Activated CD4-positive, alpha-beta T cell treated with anti-CD3 and anti-CD28 coated beads, Interleukin-2, amount 10 ng/mL, durations not matched to agents 7 days and 5 days (primary cell): ENCODE measurements at places on chromosomes 4 and X.

- no peak for DNase-seq
Measured at GRCh38 chr4:113502476-113502875, 259.1 kb downstream of the CAMK2D start.

GRCh38 chrX:129706400-129707072 lies 32.2 kb upstream of the XPNPEP2 start:
- no peak for DNase-seq

DNA sequence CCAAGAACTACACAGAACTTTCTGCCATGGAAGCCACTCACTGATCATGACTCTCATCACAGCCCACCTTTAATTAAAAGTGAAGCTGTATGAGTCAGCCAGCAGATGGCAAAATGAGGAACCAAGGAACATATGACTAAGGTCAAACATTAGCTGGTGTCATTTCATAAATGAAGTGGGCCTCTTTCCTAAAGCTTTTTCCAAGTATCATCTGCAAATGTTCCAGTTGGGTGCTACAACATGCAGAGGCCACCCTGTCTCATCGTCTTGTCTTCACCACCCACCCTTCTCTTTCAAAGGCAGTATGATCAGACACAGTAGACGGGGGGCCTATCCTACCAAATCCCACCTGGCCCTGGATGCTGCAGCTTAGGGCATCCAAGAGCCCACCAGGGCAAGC lies 9.2 kb upstream of the EOLA1 start:
- DNase-seq, result no peak

DNA sequence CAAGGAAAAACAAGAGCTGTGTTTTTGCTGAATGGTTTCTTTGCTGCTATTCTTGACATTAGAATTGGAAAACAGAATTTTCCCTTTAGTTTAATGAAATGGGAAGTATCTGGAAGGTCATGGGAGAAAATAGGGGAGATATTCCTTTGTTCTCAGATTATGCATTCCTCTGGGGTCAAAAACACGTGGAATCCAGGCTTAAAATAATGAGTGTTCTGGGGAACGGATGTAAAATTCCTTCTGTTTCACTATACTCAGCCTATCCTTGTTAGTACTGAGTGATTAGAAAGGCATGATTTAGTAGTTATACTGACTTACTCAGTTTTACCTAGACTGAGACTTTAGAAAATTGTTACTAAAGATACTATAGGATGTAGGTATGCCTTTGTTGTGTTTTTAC lies 107.3 kb downstream of the ARHGAP10 start:
- no peak for DNase-seq

- no peak for DNase-seq
Measured at GRCh38 chr4:99352602-99353537, at the start of gene ADH1C. ADH1C (minus strand) TSS chr4:99352746; CDS start chr4:99352675, 71 bp downstream.

GRCh38 chr4:71270901-71271300 lies 67.9 kb upstream of the SLC4A4 start:
- peak; percentile 10 for DNase-seq

DNA sequence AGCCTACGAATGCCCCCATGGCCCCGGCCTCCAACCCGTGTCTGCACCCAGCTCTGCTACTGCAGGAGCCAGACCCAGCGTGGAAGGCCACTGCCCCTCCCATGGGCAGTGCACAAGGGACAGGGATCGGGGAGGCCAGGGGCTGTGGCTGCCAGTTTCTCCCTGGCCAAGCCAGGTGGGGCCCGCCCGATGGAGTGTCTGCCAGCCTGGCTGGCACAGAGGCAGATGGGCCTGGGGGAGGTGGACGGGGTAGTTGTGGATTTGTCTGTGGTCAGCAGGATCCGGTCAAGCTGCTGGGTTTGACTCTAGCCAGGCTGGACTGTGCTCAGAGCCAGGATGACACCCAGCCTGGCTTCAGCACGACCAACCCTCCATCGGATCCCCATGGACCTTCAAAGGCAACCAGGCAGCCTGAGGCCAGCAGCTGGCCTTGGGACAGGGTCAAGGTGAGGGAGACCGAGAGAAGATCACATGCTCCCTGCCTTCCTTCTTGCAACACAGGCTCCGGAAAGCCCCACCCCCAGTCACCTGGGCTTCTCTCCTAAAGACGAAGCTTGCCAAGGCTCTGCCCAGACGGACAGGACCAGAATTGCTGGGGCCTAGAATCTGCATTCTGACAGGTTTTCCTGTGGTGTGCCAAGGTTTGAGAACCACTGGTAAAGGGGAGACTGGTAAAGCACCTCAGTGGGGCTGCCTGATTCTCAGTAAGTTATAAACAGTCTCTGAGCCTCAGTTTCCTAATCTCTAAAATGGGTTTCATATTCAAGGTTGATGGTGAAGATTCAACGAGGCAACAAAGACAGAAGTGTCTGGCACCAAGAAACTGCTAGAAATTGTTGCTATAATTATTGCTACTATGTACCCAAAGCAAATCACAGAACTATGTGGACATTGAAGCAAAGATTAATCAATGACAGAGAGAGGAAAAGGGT lies 78.6 kb downstream of the PPP2R2C start:
- no peak for DNase-seq

DNA sequence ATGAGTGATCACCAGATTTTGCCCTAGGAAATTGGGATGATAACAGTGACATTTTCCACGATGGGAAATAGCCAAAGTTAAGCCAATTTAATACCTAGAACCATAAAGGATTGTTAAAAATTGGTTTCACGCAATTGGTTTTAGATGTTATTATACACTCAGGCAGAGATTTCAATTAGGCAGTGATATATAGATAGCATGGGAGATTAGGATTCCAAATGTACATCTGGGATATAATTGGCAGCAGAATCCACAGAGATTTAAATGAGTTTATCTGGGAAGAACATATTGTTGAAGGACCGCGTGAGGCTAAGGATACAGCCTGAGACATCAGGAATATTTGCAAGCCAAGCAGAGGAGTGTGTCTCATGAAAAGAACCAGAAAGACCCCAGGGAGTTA lies 351.6 kb downstream of the GPM6A start:
- DNase-seq, result no peak
